Suppressor macrophage treated with lipopolysaccharide for 4 hours (primary cell): ENCODE measurements at places on chromosomes 7 and 10.

DNA sequence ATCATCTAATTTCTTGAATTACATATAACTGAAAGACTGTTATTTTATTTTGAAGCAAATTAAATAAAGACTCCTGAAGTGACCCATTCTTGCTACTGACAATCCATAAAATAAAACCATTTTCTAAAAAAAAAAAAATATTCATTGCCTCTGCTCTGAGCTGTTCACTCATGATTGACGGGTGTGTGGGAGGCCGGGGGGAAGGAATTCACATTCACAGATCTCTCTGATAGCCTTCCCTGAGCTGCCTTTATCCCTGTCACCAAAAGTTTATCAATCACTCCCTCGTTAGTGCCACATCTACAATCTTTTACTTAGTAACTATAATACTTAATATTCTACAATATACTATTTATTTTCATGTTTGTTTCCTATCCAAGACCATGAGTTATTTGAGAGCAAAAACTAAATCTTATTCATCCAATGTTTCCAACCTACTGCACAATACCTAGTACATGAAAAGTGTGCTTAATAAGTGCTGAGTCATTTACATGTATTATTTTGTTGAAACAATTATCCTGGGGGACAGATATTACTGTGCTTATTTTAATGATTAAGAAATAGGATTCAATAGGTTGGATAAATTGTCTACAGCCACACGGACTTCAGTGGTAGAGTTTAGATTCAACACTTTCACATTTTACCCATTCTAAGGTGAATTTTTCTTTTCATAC, 618.7 kb downstream of the PHTF2 start:
- DNase-seq = no peak

DNA sequence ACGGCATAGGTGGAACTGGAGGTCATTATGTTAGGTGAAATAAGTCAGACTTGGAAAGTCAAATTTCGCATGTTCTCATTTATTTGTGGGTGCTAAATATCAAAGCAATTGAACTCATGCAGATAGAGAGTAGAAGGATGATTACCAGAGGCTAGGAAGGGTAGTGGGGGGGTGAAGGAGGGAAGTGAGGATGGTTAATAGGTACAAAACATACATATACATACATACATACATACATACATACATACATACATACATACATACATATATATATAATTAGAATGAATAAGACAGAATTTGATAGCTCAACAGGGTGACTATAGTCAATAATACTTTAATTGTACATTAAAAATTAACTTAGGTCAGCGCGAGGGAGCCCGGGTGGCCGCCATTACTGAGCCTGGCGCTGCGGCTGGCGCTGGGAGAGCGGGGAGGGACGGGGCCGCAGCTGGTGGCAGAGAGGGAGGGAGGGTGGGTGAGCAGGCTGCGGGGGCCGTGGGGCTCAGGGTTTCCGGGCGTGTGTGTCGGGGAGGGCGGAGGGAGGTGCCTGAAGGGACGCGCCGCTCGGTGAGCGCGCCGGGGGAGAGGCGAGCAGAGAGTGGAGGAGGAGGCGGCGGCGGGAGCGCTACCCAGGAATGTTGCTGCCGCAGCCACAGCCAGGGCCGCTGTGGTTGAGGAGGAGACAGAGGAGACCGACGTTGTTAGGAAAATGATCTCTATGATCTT, 85.8 kb upstream of the EGFR start:
- DNase-seq = no peak

DNA sequence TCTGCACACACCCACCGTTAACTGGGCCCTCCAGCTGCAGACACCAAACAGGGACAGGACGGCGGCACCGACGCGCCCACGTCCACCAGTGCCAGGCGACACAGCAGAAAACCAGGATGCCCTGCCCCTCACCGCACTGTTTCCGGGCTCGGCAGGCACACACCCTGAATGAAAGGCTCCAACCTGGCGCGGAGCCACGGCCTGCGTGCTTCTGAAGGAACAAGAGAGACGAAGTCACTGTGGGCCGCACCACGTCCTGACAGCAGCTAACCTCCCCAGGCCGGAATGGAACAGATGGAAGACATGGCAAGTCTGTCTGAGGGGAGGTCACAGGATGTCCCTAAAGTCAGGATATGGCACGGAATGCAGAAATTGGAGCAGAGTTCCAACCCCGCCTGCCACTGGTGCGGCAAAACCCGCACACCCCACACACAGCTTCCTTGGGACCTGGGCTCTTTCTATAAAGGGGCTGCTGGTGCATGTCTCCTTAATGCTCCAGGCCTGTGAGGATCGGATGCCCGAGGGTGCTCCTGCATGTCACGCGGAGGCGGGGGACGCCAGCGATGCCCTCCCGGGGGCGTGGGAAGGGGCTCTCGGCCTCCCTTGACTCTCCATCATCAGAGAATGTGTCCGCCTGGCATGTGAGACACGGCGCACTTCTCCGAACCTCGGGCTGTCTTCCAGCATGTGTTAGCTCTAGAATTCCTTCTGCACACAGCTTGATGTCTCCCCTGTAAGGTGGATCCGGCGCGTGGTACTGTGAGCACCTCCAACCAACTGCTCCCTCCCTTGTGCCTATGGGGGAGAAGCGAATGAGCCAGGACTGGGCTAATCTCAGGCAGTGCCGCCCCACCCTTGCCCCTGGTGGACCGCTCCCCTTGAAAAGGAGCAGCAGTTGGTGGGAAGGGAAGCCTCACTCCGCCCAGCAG, 3.9 kb upstream of the GPER1 start:
- DNase-seq = no peak

- no peak for DNase-seq
Observed at GRCh38 chr7:46080595-46081159, 159.6 kb upstream of the IGFBP3 start.

DNA sequence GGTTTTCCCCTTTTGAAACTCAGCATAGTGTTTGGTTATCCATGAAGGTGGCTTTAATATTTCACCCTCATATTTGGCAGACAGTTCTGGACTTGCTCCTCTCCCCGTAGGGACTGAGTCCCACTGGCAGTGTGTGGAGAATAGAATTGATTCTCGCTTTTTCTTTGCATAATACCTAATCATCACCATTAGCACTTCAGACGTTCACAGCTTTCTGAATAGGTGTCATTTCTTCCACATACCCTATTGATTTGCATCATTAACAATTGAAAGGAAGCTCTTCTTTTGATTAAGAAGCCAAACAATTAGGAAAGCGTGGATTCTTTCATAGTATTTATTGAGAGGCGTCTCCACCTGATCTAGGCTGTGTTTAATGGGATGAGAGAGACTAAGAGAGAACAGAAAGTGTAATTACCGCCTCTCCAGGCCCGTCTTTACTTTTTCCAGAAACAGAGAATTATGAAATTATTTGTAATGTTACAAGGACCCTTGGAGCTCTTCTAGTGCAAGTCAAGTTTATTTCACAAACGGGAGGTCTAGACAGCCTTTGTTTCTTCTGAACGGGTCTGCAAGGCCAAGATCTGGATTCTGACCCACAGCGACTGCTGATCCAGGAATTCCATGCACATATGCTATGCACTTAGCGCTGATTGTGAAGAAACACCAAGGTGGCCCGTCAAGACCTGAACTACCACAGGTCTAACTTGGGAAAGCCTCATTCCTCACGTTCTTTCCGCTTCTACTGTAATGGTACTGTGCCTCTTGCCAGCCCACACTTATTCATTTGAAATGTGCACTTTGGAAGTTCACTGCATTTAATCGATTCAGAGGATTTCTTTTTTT, 249.9 kb upstream of the C7orf33 start:
- DNase-seq = no peak

DNA sequence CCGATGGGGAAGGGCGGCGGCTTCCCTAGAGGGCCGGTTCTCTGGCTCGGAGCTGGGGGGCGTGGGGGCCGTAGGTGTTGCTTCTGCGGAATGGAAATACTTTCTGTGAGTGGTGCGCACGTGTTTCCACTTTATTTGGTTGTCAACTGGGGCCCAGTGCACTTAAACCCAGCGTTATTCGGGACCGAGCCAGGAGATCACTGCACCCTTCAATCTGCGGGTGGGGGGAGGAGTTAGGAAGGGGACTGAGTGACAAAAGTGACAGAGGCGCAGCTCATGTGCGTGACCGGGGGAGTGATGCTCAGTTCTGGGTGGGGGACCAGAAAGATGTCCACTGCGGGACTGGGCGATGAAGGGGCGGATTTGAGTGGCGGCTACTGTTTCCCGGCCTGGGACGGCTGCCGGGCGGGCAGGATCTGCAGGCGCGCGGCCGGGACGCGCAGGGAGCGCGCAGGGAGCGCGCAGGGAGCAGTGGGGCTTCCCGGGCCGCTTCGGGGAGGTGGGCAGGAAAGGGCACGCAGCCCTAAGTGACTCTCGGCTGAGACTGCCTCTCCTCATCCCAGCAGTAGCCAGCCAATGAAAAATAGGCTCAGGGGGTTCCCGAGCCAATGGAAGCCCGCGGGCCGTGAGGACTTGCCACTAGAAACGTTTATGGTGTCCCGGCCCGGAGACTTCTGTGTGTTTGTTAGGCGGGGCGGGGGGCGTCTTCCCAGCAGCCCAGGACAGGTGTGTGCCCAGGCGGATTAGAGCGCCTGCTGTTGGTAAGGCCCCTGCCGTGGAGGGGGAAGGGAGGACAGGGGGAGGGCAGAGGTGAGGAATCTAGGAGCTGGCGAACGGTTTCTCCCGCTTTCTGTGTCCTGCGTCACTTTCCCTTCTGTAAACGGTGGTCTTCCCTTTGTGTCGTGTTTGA, 54.3 kb upstream of the KDM7A start:
- peak; percentile 88 for DNase-seq

GRCh38 chr10:110103921-110104461, 96.2 kb downstream of the ADD3 start:
- DNase-seq = no peak

- no peak for DNase-seq
Observed at GRCh38 chr10:4649471-4649870, 176.5 kb upstream of the AKR1E2 start.

- DNase-seq = no peak
Observed at GRCh38 chr7:106464651-106465050, 179.9 kb upstream of the NAMPT start.

- no peak for DNase-seq
Observed at GRCh38 chr7:50849991-50850390, 67.3 kb upstream of the GRB10 start.

GRCh38 chr10:129470103-129470851, 3.2 kb downstream of the MGMT start:
- DNase-seq = no peak

GRCh38 chr10:3068968-3069737, 1.8 kb downstream of the PFKP start:
- DNase-seq = peak; percentile 40

GRCh38 chr7:31872545-31873370, 185.7 kb downstream of the PPP1R17 start:
- DNase-seq = no peak

DNA sequence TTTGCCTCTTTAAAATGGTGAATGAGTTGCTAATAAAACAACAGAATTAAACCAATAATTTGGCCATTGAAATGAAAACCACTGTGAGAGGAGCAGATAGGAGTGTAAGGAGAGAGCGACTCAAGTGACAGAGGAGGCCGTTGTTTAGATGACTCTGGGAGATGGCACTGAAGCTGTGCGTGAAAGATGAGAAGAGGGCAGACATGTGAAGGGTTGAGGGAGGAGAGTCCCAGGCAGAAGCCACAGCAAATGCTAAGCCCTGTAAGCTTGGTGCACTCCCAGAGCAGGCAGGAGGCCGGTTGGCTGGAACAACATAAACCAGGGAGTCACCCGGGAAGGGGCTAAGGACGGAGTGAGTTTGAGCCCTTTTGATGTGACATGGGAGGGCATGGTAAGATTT, 814 bp upstream of the OPALIN start:
- DNase-seq = no peak

- no peak for DNase-seq
Observed at GRCh38 chr10:128003521-128003920, 96.6 kb downstream of the PTPRE start.

GRCh38 chr10:109701633-109702215, 221.6 kb downstream of the XPNPEP1 start:
- no peak for DNase-seq

DNA sequence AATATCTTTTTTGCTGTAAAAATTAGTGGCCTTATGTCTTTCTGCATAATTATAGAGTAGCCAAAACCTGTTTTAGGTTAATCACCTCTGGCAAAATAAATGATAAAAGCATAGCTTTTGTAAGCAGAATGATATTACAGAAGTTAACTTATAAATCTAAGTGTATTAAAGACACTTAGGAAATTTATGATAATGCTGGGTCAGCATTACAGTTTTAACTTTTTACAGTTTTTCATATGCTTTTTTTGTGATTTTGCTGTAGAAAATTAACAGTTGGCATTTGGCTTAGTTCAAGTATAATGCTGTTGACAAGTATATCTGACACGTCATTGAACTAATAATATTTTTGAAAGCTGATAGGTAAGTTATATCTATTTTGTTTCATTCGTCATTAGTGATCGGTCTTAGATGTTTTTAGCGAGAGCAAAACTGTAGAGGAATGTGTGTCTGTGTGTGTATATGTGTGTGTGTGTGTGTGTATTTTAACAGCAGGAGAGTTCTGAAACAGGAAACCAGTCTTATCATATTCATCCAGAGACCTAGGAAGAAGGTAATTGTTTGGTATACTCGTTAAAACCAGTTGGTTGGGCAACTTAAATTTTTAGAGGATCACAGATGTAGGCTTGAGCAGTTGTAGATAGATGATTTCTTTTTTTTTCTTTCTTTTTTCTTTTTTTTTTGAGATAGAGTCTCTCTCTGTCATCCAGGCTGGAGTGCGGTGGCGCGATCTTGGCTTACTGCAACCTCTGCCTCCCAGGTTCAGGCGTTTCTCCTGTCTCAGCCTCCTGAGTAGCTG, 15.4 kb downstream of the PTEN start:
- no peak for DNase-seq

DNA sequence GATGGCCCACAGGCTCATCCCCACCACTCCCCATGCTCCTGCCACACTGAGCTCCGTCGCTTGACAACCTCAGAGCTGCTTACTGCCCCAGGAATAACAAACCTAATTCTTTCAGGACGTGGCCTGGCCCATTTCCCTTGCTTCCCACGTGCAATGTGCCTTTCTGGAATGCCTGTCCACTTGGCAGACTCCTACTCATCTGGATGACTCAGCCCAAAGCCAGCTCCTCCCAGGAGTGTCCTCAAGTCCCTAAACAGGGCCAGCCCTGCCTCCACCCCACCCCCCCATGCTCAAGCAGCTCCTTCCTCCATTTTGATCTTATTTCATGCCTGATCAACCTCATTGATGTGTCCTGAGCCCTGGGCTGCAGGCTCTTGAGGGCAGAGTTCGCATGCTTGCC, 164.9 kb upstream of the RNF32 start:
- DNase-seq = no peak

DNA sequence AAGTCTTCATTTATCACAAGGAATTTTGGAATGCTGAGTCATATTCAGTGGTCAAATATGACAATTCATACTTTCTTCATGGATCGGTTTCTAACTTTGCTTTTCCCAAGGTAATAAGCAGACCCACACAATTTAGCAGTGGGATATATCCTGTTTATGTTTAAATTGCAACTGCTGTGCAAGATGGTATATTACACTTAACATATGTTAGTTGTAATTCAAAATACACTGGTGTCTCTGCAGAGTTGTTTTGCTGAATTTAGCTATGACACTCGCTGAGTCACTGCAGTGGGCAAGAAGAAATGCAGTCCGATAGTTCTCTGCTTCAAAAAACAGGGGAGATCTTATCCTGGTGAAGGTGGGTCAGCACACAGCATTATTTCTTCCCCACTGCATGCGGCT, 194.8 kb upstream of the PTN start:
- no peak for DNase-seq
